ENCODE measurements at places on chromosomes 2 and 18. TPM values are rescaled to one million over a fixed set of nuclear protein-coding genes. Genes with fewer than 3 reads are reported as not detected.

PFN4 gene
- total RNA-seq: 0.17 TPM

NTSR2 gene
- not detected for total RNA-seq

AQP12B gene
- not detected for total RNA-seq

IL36RN gene
- total RNA-seq: not detected

SATB2 gene
- total RNA-seq: 1.4 TPM

MYO1B gene
- total RNA-seq: 55.7 TPM

HADHB gene
- total RNA-seq: 135 TPM

COLEC12 gene
- total RNA-seq: 32.4 TPM

STPG4 gene
- total RNA-seq: 0.17 TPM

NAT8 gene
- total RNA-seq: not detected

MYO5B gene
- total RNA-seq: not detected

ASB18 gene
- not detected for total RNA-seq

MITD1 gene
- 15.7 TPM for total RNA-seq

PHOSPHO2 gene
- total RNA-seq: 2.7 TPM

PTGR3 gene
- 13.2 TPM for total RNA-seq

SERPINB4 gene
- not detected for total RNA-seq

UGT1A5 gene
- total RNA-seq: not detected

UGT1A3 gene
- total RNA-seq: not detected

ACVR1C gene
- total RNA-seq: not detected

IL36B gene
- not detected for total RNA-seq

RPE gene
- 86.6 TPM for total RNA-seq

OXER1 gene
- not detected for total RNA-seq

LAMA1 gene
- 0.22 TPM for total RNA-seq

RGPD3 gene
- total RNA-seq: 0.17 TPM

RUFY4 gene
- total RNA-seq: not detected

CIB4 gene
- total RNA-seq: not detected

CPO gene
- total RNA-seq: not detected

ARHGAP28 gene
- total RNA-seq: 1.1 TPM

EVX2 gene
- not detected for total RNA-seq

OSBPL6 gene
- 1.1 TPM for total RNA-seq

CRYBA2 gene
- total RNA-seq: not detected

RDH14 gene
- 24.9 TPM for total RNA-seq

QPCT gene
- total RNA-seq: 0.43 TPM

VWA3B gene
- total RNA-seq: not detected

SCLY gene
- total RNA-seq: 7.6 TPM

STARD6 gene
- 0.11 TPM for total RNA-seq

RFTN2 gene
- 14.0 TPM for total RNA-seq

NEUROD1 gene
- total RNA-seq: not detected

CD8A gene
- total RNA-seq: not detected

HRH4 gene
- not detected for total RNA-seq

SFTPB gene
- total RNA-seq: not detected

TYMS gene
- 10.3 TPM for total RNA-seq

VWC2L gene
- total RNA-seq: not detected

WDR43 gene
- total RNA-seq: 35.1 TPM

MC2R gene
- not detected for total RNA-seq

C18orf54 gene
- 4.3 TPM for total RNA-seq

SCN1A gene
- total RNA-seq: 0.09 TPM

PAX3 gene
- 0.33 TPM for total RNA-seq

DES gene
- total RNA-seq: not detected

POTEJ gene
- 0.26 TPM for total RNA-seq

PRKAG3 gene
- not detected for total RNA-seq

DNAH6 gene
- 0.09 TPM for total RNA-seq

GAD1 gene
- total RNA-seq: 0.52 TPM

IL36A gene
- not detected for total RNA-seq

TUBB8B gene
- 0.11 TPM for total RNA-seq

Measured in dermis lymphatic vessel endothelial cell (primary cell).